CD8-positive, alpha-beta memory T cell (primary cell): ENCODE measurements at places on chromosomes 6 and 20.

GRCh38 chr6:48736501-48737206, 625.7 kb upstream of the PTCHD4 start:
- DNase-seq: no peak

DNA sequence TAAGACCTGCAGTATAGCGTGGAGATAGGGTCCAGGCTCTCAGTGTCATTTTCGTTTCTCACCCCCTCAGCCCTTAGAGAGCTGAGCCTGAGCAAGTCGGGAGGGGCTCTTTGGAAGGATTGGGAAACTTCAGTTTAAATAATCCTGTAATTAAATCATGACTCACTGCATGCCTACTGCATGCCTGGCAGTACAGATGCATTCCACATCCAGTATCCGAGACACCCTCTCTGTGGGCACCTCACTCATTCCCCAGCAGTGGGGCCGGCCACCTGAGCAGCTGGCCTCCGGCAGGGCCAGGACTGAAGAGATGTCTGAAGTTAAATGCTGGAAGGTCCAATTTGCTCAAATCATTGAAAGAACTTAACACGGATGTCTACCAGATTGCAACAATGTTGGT, 316.6 kb downstream of the THBS2 start:
- no peak for DNase-seq

DNA sequence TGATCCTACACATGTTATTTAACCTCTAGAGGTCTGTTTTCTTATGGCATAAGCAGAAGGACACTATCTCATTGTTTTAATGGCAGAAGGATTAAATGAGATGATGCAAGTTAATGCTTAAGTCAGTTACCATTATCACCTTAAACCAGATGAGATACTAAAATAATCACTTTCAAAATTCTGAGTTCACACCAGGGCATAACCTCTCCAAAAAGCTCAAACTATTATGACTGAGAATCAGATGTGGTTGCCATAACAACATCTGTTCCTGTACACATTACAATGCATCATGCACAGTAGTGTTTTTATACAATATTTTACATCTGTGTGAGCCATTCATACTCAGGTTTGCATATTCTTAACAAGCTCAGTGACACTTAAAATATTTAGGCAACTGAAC, 10.2 kb downstream of the ADNP start:
- DNase-seq: peak; percentile 4

- no peak for DNase-seq
Observed at GRCh38 chr6:82097676-82098075, 149.9 kb downstream of the IBTK start.

DNA sequence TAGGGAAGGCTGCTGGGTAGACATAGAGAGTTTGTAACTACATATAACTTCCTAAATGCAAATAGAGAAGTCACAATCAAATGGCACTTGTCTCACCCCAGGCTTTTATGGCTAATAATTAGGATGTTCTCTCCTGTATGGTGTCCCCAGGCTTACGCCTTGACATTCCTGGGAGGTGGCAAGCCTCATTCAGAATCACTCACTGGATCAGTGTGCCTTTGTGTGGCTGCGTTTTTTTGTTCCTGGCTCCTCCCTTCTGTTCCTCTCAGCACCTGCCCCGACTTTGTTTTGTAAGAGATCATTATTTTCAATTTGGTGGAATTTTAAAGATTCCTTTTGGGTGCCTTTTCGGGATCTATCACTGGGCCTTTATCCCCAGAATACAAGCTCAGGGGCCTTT, 5.7 kb downstream of the LAMP5 start:
- DNase-seq: no peak

DNA sequence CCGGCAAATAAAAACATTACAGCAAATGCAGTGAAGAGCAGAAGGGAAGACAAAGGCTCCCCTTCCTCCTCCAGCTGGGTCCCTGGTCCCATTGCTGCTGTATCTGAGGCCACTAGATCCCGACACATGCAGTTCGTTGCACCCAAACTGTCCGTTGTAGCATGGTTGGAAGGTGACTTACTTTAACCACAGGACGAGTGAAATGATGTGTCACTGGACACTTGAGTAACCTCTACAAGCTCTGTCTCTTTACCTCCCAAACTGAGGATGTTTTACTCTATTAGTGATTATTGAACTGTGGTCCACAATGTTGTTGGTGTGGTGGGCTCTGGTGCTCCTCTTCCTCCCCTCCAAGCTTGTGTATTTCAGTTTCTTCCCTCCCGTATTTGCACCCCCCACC, 46.2 kb upstream of the ARMH2 start:
- DNase-seq: no peak

DNA sequence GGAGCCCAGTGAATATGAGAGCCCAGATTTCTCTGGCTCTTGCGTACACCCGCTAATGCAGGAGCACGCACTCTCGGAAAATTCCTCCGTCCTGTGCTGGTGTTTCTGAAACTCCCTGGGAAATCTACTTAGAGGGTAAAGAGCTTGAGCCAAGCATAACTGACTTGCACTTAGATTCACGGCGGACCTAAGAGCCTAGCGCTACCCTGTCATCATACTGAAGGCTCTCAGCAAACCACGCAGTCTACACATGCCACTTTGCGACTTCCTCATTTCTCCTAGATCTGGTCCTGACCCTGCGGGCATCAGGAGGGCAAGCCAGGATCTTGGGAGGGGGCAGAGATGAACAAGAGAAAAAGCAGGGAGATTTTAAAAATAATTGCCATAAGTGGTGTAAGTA, 324.7 kb downstream of the CD83 start:
- no peak for DNase-seq
